Stimulated activated CD4-positive, alpha-beta T cell treated with anti-CD3 and anti-CD28 coated beads, TNF-alpha, amount 100 ng/mL, for 4 hours (primary cell): ENCODE measurements at places on chromosomes 12 and 14.

DNA sequence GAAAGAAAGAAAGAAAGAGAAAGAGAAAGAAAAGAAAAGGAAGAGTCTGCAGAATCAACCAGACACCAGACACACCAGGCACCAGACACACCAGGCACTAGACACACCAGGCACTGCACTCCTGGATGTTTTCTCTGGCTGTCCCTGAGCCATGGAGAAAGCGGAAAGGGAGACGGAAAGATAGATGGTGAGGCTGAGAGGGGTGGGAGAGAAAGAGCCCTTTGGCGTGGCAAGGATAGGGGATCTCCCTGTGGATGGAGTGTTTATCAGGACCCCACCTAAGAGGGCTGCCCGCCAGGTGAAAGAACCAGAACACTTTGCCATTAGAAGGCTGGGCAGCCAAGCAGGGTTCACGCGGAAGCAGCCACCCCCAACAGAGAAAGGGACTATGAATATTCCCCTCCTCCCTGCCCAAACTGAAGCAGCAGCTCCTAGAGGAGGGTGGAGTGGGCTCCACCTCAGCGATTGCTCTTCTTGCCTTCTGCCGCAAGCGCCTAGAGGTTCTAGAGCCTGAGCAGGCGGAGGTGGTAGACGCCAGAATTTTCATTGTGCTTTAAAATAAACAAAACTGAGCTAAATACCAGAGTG, 13.4 kb downstream of the ST8SIA1 start:
- no peak for DNase-seq

GRCh38 chr14:76977793-76978720, 50.5 kb downstream of the IRF2BPL start:
- peak; percentile 83 for DNase-seq

- no peak for DNase-seq
These were observed 27.3 kb downstream of the NTF3 start for GRCh38 chr12:5459051-5459782.

GRCh38 chr12:106780010-106780631, 5.6 kb downstream of the RIC8B start:
- DNase-seq, result no peak

GRCh38 chr14:93396456-93396855, 34.3 kb upstream of the UNC79 start:
- no peak for DNase-seq

- no peak for DNase-seq
These were observed 45.9 kb downstream of the NOC4L start for GRCh38 chr12:132190012-132190755.

GRCh38 chr14:89564286-89564957, 147.4 kb upstream of the FOXN3 start:
- DNase-seq, result no peak

- no peak for DNase-seq
These were observed 9.8 kb downstream of the OR2AP1 start for GRCh38 chr12:55582066-55582465.

- DNase-seq, result no peak
These were observed 88.2 kb downstream of the SLCO1B1 start for GRCh38 chr12:21219206-21219605.

DNA sequence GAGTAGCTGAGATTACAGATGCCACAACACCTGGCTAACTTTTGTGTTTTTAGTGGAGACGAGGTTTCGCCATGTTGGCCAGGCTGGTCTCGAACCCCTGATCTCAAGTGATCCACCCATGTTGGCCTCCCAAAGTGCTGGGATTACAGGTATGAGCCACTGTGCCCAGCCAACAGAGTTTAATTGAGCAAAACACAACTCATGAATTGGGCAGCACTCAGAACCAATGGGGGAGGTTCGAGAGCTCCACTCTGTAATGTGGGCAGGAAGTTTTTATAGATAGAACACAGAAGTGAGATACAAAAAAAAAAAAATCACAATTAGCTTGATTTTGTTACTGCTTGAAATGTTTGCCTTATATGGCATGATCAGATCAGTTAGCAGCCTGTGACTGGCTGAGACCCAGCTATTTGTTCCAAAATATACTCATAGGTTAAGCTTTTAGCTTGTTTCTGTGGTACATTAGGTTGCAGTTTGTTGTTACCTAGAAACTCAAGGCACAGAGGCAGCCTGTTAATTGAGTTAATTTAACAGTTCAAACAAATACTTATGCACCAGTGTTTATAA, 1.4 kb upstream of the P2RX2 start:
- no peak for DNase-seq

GRCh38 chr12:3364226-3364625, 126.8 kb upstream of the PRMT8 start:
- DNase-seq, result no peak

DNA sequence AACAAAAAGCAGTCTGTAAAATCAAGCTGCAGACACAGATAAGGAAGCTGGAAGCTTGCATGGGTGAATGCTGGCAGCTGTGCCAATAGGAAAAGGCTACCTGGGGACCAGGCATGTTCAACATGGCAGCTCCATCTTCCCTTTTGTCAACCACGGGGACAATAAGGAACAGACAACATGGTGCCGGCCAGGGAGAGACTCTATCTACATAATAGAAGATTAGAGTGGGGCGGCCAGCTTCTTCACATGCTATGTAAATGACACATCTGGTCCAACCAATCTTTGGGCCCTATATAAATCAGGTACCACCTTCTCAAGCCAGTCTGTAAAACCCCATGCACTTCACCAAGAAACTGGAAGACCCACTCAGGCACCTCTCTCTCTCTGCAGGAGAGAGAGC, 157.6 kb downstream of the SUDS3 start:
- no peak for DNase-seq

DNA sequence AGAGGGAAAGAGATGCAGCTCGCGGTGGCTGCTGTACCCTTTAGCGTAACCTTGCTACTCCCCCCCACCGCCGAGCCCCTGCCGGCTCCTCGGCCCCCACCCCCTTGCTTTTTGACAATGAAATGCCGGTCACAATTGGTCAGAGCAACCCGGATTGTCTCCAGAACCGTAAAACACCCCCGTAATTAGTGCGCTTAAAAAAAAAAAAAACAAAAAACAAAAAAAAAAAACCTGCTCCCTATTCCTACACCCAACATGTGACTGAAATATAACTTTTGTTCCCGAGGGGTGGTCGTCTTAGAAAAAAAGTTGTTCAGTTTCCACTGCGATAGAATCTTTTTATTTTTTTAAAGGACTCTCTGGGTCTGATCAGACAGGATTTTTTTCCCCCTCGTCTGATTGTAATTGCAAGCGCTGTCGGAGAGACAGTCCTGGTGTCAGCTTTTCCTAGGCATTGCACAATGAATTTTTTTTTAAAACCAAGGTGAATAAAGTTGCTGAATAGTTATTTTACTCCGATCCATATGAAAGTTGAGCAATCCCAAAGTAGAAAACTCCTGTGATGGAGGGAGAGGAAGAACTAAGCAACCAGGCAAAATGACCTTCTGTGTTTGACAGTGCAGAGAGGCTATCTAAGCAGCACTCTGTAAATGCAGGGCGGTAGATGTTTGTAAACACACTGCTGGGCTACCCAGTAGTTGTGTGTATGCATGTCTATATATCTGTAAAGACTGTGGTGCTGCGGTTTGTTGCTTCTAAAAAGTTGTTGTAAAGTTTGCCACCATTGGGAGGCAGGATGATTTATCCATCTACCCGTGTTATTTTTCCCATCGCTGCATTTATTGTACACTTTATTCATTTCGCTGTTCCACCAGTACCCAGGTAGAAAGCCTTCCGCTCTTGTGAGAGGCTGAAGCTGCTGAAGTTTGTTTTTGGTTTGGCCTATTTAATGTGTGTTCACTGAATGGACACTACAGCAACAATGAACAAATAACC, 1.1 kb downstream of the ETV6 start:
- peak; percentile 28 for DNase-seq

DNA sequence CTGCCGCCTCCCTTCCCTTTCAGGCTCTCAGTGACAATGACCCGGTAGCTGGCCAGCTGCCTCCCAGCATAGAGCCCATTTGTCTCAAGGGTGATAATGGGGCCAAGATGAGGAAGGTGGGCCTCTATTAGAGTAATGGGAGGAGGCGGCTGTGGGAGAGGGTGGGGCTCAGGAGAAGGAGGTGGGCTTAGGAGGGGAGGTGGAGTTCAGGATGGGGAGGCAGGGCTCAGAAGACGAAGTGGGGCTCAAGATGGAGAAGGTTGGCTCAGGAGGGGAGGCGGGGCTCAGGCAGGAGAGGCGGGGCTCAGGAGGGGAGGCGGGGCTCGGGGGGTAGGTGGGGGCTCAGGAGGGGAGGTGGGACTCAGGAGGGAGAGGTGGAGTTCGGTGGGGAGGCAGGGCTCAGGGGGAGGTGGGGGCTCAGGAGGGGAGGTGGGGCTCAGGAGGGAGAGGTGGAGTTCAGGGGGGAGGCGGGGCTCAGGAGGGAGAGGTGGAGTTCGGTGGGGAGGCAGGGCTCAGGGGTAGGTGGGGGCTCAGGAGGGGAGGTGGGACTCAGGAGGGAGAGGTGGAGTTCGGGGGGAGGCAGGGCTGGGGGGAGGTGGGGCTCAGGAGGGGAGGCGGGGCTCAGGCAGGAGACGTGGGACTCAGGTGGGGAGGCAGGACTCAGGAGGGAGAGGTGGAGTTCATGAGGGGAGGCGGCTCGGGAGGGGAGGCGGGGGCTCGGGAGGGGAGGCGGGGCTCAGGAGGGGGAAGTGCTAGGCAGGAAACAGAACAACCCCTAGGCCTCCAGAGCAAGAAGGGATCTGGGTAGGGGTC, 36.8 kb downstream of the IQSEC3 start:
- DNase-seq, result no peak

- DNase-seq, result no peak
These were observed 95.0 kb upstream of the OTX2 start for GRCh38 chr14:56905282-56905681.

- no peak for DNase-seq
These were observed 2.8 kb upstream of the SLC25A47 start for GRCh38 chr14:100320157-100320856.

DNA sequence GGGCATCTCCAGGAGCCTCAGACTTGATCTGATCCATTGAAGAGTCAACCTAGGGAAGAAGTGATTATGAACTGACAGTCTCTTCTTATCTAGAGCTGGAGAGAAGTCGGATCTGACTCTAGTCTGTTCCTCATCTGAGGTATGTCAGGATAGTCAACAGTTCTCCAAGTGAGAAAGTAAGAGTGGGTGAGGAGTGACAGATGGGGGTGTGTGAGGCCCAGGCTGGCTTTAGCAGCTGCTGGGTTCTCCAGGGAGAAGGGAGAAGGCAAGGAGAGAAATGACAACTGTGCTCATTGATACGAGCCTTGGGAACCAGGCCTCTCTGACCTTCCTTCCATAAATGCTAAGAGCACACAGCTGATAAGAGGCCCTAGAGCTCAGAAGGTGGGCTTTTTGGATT, 53.3 kb downstream of the IRAK3 start:
- DNase-seq, result no peak

DNA sequence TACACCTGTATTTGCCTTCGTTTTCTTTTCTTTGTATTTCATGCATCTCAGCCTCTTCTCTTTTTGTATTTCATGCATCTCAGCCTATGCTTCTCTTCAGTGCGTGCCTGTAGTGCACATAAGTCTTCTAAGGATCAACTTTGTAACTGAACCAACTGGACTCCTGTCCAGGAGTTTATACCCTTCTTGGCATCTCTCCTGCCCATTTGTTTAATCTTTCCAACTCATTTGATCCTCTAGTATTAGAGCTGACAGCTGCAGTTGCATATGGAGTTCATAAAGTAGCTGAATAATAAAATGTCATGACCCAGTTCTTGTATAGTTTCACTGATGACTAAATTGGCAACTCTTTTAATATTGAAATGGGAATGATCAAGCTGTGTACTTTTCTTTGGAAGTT, 89.7 kb downstream of the FGD4 start:
- no peak for DNase-seq

- DNase-seq, result no peak
These were observed 79.7 kb upstream of the DIO3 start for GRCh38 chr14:101481557-101481956.

DNA sequence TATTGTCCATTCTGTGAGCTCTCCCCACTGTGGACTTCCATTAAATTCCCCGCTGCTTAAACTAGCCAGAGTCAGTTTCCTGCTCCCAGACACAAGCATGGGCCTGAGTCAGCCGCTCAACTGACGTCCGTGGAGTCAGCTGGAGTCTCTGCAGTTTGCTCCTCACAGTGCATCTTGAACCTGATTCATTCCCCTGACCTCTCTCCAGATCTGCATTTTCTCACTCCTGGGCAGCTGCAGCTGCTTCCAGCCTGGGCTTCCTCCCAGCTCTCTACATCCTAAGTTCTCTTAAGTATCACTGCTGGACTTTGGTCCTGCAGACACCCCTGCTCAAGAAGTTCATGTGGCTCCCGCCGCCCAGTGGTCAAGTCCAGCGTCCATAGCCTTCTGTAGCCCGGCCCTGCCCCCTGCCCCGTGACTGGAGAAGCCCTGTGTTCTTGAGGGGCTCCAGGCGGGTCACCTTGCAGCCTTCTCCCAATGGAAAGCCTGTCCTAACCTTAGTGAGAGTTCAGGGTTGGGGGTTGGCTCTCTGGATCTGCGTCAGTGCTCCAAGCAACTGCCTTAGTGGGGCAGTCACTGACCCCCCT, 20.0 kb downstream of the NFKBIA start:
- no peak for DNase-seq

DNA sequence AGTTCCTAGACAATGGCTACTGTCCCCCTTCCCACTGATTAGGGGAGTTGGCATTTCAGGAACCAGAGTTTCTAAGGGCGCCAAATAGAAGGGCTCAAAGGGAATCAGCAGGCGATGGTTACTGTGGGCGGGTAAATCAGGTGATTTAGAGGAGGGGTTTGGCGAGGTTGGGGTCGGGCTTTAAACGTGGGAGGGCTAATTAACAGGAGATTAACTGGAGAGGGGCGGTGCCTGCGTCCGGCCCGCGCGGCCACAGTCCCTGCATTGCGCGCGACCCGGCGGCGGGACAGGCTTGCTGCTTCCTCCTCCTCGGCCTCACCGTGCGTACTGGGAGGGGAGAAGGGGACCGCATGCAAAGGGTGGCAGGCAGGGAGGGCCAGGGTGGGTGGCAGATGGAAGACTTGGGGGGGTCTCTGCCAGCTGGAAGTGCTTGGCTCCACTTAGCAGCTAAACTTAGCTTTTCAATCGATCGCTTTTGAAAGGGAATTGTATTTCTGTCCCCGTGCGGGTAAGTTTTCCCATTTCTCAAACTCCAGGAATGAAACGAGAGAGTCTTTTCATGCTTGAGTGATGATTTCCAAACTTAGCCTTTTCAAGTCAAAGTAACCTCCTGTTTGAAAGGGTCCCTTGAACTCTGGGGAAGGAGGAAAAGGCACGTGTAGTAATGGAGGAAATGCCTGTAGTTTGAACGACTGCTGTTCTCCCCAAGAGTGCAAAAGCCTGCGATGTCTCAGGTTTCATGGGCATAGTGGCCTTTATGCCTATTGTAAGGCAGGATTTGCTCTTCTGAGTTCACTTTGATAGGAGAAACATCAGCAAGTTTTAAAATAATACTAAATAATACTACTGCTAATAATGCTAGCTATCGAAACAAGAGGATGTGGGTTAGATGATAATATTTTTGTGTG, at the start of gene MGST1:
Gene MGST1 (plus strand): TSS at position 255 of the 908 bp plus-strand sequence. CDS start 6,608 bp downstream, outside the sequence.
- DNase-seq, result no peak
